Aorta (tissue), 5 donors: ENCODE measurements at places on chromosomes 6 and 20. TPM values are rescaled to one million over a fixed set of nuclear protein-coding genes. Genes with fewer than 3 reads are reported as not detected.
A peak's percentile ranks its signal among the peaks of the same experiment; 100 is the strongest.

GRCh38 chr6:63504777-63505384 is 67.4 kb upstream of the LOC128125822 start:
- H3K27me3 ChIP-seq, result no peaks in the 10 kb centered on the region
- H3K4me3 ChIP-seq, result no peak overlapping the region
- no peaks in the 10 kb centered on the region for H3K4me1 ChIP-seq
- DNase-seq, result no peak
- no peaks in the 10 kb centered on the region for H3K36me3 ChIP-seq
- no peak overlapping the region for H3K27ac ChIP-seq

- H3K27ac ChIP-seq, result no peak overlapping the region
- DNase-seq, result no peak
- H3K4me1 ChIP-seq, result no peaks in the 10 kb centered on the region
- no peaks in the 10 kb centered on the region for H3K27me3 ChIP-seq
These were observed 128.1 kb upstream of the AKAP12 start for GRCh38 chr6:151111670-151112069.

- no peaks in the 10 kb centered on the region for H3K36me3 ChIP-seq
- no peak overlapping the region for H3K27ac ChIP-seq
- no peak for DNase-seq
These were observed 220.0 kb upstream of the SPTLC3 start for GRCh38 chr20:12788632-12789299.

GRCh38 chr20:59726281-59726595 is 121.9 kb downstream of the PHACTR3 start:
- H3K4me3 ChIP-seq, result no peak overlapping the region
- H3K27ac ChIP-seq, result no peak overlapping the region
- no peak for DNase-seq
- no peaks in the 10 kb centered on the region for H3K4me1 ChIP-seq
- no peaks in the 10 kb centered on the region for H3K36me3 ChIP-seq
- no peaks in the 10 kb centered on the region for H3K27me3 ChIP-seq

DNA sequence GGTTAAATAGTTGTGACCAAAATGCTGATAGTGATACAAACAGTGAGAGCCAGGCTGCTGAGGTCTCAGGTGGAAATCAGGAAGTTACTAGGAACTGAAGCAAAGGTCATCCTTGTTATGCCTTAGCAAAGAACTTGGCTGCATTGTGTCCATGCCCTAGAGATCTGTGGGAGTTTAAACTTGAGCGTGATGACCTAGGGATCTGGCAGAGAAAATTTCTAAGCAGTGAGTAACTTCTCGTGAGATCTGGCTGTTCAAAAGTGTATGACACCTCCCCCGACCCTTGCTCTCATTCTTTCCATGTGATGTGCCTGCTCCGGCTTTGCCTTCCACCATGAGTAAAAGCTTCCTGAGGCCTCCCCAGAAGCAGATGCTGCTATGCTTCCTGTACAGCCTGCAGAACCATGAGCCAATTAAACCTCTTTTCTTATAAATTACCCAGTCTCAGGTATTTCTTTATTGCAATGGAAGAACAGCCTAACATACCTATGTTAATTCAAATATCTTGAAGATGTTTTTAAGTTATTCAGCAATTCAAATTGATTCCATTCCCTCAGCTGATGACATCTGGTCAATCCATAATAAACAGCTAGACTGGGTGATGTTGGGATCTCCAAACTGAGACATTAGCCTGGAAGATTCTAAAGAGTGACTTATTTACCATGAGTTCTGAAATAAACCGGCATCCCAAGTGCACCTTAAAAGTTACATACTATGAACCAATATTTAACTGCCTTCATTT is 33.8 kb downstream of the KIF16B start:
- H3K27ac ChIP-seq, result no peak overlapping the region
- no peaks in the 10 kb centered on the region for H3K36me3 ChIP-seq
- no peaks in the 10 kb centered on the region for H3K27me3 ChIP-seq

DNA sequence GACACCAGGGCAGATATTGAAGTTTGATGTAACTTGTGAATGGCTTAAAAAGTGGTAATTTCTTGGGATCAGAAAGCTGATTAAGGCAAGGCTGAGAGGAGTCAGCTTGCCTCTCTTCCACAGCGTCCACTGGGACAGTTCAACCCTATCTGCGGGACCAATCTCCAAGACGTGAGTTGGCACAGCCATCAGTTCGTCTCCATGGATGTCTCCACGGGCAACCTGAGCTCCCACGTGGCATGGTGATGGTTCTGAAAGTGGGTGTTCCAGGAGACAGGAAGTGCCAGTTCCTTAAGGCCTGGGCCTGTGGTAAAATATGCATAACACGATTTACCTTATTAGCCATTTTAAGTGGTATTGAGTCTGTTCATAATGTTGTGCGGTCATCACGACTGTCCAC is 67.9 kb upstream of the BHLHE23 start:
- H3K27ac ChIP-seq, result no peak overlapping the region
- no peaks in the 10 kb centered on the region for H3K4me1 ChIP-seq
- H3K27me3 ChIP-seq, result no peaks in the 10 kb centered on the region
- no peaks in the 10 kb centered on the region for H3K36me3 ChIP-seq
- no peak for DNase-seq

GRCh38 chr20:38883081-38883980 is 42.9 kb upstream of the FAM83D start:
- H3K4me3 ChIP-seq, result no peak overlapping the region
- H3K27me3 ChIP-seq, result no peaks in the 10 kb centered on the region
- no peak for DNase-seq
- H3K36me3 ChIP-seq, result no peaks in the 10 kb centered on the region

GRCh38 chr20:14264869-14265268 is 72.5 kb downstream of the FLRT3 start:
- DNase-seq, result no peak
- no peak overlapping the region for H3K27ac ChIP-seq
- no peak overlapping the region for H3K4me3 ChIP-seq
- no peaks in the 10 kb centered on the region for H3K4me1 ChIP-seq
- H3K36me3 ChIP-seq, result no peaks in the 10 kb centered on the region

DNA sequence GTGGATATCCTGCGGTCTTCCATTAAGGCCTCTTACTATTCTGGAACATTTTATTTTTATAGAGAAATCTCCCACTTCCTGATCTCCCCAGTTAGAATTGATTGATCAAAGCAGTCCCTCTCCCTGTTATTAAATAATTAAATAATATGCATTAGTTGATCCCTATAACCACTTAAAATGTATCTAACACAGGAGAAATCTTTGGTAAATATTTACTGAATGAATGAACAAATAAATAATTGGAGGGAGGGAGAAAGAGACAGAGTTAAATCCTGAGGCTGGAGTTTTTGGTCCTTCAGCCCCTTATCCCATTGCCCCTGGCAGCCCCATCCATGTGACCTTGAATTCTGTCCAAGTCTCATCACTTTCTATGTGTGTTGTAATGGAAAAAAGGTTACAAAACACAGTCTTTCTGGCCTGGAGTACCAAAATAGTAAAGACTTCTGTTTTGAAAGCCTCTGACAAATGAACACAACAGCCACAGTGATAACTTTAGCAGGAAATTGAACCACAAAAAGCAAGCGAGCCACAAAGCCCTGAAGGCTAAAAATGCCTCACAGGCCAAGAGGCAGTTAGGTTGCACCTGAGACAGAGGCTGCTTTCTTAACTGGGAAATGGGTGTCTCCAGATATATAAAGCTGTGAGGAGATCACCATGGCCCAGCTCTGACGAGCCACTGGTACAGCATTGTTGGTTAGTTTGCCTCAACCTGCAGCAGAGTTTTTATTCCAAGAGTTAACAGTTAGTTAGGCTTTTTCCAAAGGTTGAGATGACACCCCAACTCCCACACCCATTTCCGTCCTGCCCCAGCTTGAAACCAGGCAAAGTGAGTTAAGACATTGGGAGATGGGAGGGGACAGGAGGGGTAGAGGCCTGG is 11.3 kb downstream of the NT5E start:
- peak overlapping the region; percentile 52 for H3K27ac ChIP-seq
- no peaks in the 10 kb centered on the region for H3K27me3 ChIP-seq
- peaks cover 16% of the 10 kb centered on the region for H3K4me1 ChIP-seq
- no peaks in the 10 kb centered on the region for H3K36me3 ChIP-seq
- no peak for DNase-seq

- peaks cover 4% of the 10 kb centered on the region for H3K36me3 ChIP-seq
- no peak overlapping the region for H3K27ac ChIP-seq
- H3K4me1 ChIP-seq, result no peaks in the 10 kb centered on the region
- no peak overlapping the region for H3K4me3 ChIP-seq
These were observed 12.0 kb downstream of the WTAP start for GRCh38 chr6:159739341-159739740.

GRCh38 chr6:25942561-25943147 is 12.2 kb upstream of the SLC17A2 start:
- H3K27me3 ChIP-seq, result no peaks in the 10 kb centered on the region
- DNase-seq, result no peak
- no peak overlapping the region for H3K27ac ChIP-seq
- H3K36me3 ChIP-seq, result no peaks in the 10 kb centered on the region
- no peaks in the 10 kb centered on the region for H3K4me1 ChIP-seq

GRCh38 chr6:44608175-44608574 is 220.7 kb downstream of the CDC5L start:
- no peak overlapping the region for H3K27ac ChIP-seq
- H3K27me3 ChIP-seq, result no peaks in the 10 kb centered on the region
- H3K36me3 ChIP-seq, result no peaks in the 10 kb centered on the region
- no peak for DNase-seq
- no peaks in the 10 kb centered on the region for H3K4me1 ChIP-seq
- H3K4me3 ChIP-seq, result no peak overlapping the region

GRCh38 chr6:73045609-73046008 is 179.7 kb downstream of the KHDC1L start:
- H3K4me3 ChIP-seq, result no peak overlapping the region
- no peak for DNase-seq
- no peaks in the 10 kb centered on the region for H3K27me3 ChIP-seq
- no peaks in the 10 kb centered on the region for H3K4me1 ChIP-seq
- no peak overlapping the region for H3K27ac ChIP-seq

- no peak overlapping the region for H3K27ac ChIP-seq
- no peak overlapping the region for H3K4me3 ChIP-seq
- H3K36me3 ChIP-seq, result no peaks in the 10 kb centered on the region
These were observed 70.6 kb downstream of the OLIG3 start for GRCh38 chr6:137423451-137424168.

- no peak overlapping the region for H3K4me3 ChIP-seq
- H3K4me1 ChIP-seq, result no peaks in the 10 kb centered on the region
- H3K27ac ChIP-seq, result no peak overlapping the region
- peak; percentile 85 for DNase-seq
- H3K36me3 ChIP-seq, result no peaks in the 10 kb centered on the region
- no peaks in the 10 kb centered on the region for H3K27me3 ChIP-seq
These were observed 22.6 kb upstream of the RIN2 start for GRCh38 chr20:19735446-19735845.

GRCh38 chr20:58619077-58619863 is 31.8 kb upstream of the STX16 start:
- H3K36me3 ChIP-seq, result no peaks in the 10 kb centered on the region
- H3K27ac ChIP-seq, result no peak overlapping the region
- no peaks in the 10 kb centered on the region for H3K4me1 ChIP-seq
- DNase-seq, result no peak

GRCh38 chr6:16514249-16514648 is 247.0 kb downstream of the ATXN1 start:
- no peaks in the 10 kb centered on the region for H3K27me3 ChIP-seq
- H3K36me3 ChIP-seq, result no peaks in the 10 kb centered on the region
- H3K27ac ChIP-seq, result no peak overlapping the region

- H3K36me3 ChIP-seq, result no peaks in the 10 kb centered on the region
- no peak for DNase-seq
- peak overlapping the region; percentile 59 for H3K4me3 ChIP-seq
These were observed 634 bp downstream of the ITPA start for GRCh38 chr20:3209946-3210317.

DNA sequence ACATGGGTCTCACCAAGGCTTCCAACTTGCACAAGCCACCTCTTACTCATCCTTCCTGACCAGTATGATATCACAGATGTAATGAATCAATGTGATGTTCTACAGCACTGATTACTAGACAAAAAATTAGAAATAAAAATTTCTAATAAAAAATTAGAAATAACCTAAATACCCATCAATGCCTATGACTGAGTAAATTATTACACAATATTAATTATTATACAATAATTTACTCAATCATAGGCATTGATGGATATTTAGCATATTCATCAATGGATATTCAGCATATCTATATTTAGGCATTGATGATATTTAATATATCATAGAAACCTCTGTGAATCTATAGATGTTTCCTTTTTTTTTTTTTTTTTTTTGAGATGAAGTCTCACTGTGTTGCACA is 43.2 kb upstream of the MBOAT1 start:
- no peaks in the 10 kb centered on the region for H3K4me1 ChIP-seq
- H3K4me3 ChIP-seq, result no peak overlapping the region
- DNase-seq, result no peak
- no peak overlapping the region for H3K27ac ChIP-seq

Gene ARG1
- 4.6 TPM for total RNA-seq

Gene IPCEF1
- total RNA-seq, result 4.7 TPM

Gene ETV7
- total RNA-seq, result 2.8 TPM

Gene MLIP
- total RNA-seq, result 2.6 TPM

Gene TCP11
- not detected for total RNA-seq

Gene SOX18
- total RNA-seq, result 43.2 TPM

Gene MAFB
- 66.3 TPM for total RNA-seq

Gene THBS2
- total RNA-seq, result 1,026 TPM

Gene TCF21
- 0.63 TPM for total RNA-seq

Gene CTCFL
- total RNA-seq, result not detected

Gene SLC35B3
- total RNA-seq, result 17.2 TPM
